ENCODE measurements at places on chromosomes 4 and X. TPM values are rescaled to one million over a fixed set of nuclear protein-coding genes. Genes with fewer than 3 reads are reported as not detected.

DNA sequence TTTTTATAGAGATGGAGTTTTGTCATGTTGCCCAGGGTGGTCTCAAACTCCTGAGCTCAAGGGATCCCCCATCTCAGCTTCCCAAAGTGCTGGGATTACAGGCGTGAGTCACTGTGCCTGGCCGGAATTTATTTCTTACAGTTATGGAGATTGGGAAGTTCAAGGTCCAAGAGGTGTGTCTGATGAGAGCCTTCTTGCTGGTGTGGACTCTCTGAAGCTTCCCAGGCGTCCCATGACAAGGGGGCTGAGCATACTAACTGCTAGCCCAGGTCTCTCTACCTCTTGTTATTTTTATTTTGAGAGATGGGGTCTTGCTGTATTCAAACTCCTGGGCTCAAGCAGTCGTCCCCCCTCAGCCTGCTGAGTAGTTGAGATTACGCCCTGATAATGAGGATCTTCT is 2.9 kb upstream of the NSD2 start:
- peak; percentile 12 for DNase-seq
- no peak overlapping the region for H3K4me3 ChIP-seq
- peaks cover 9% of the 10 kb centered on the region for H3K4me1 ChIP-seq

Gene ATP8A1
- total RNA-seq = 0.76 TPM

Gene MAP9
- 9.4 TPM for total RNA-seq

DNA sequence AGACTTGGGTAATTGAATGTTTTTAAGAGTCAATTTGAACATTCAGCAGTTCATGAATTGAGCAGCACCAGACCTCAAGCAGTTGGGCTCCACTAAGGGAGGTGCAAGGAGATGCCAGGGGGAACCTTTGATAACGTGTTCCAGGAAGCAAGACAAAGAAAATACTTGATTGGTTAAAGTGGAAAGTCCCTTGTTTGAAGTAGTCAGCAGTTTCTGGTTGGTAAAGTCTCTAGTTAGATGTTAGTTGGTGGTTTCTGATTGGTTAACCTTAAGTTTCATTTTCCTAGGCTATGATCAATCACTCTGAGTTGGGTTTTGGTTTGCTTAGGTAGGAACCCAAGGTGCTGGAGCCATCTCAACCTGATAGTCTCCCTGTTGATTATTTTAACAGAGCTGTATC is 4.0 kb downstream of the HERC6 start:
- no peaks in the 10 kb centered on the region for H3K27me3 ChIP-seq
- H3K4me3 ChIP-seq = no peak overlapping the region
- no peaks in the 10 kb centered on the region for H3K4me1 ChIP-seq
- H3K27ac ChIP-seq = no peak overlapping the region
- peaks cover 11% of the 10 kb centered on the region for H3K36me3 ChIP-seq
- no peak for DNase-seq

Gene SOX3
- total RNA-seq = not detected
